ENCODE measurements at places on chromosomes 2 and 18.

- no peak for DNase-seq
Observed at GRCh38 chr2:40325116-40325515, 126.8 kb downstream of the SLC8A1 start.

- DNase-seq = no peak
Observed at GRCh38 chr2:206846981-206847834, 81.8 kb downstream of the FASTKD2 start.

- DNase-seq = no peak
Observed at GRCh38 chr18:47407736-47408135, 156.3 kb upstream of the SKOR2 start.

DNA sequence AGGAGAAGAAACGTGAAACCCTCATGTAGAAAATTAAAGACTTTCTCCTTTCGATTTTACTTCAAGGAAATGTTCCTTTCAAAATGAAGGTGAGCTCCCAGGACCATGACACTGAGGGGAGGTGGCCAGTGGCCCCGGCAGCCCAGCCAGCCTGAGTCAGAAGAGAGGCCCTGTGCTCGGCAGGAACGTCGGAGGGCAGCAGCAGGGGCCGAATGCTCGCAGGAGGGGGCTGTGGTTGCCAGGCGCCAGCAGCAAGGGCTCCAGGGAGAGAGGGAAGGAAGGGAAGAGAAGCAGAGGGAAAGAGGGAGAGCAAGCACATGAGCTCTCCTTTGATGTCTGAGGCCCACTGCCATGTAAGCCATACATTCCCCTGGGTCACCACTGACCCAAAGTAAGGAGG lies 73.3 kb upstream of the ACKR3 start:
- no peak for DNase-seq

DNA sequence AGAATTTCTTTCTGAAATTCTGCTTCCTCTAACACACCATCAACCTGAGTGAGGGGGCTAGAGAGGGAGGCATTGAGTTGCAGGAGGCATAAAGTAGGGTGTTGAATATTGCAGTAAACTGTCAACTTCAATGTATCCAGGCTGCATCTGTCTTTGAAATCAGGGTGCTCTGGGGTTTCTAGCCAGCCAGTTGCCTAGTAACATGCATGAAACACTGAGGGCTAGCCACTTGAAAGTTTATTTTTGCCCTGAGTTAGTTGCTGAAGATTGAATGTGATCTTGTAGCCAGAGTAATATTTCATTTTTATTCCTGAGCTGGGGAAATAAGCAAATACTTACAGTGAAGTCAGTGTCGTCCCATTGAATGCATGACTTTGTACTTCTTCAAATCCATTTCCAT lies 41.9 kb downstream of the LHCGR start:
- DNase-seq = no peak

DNA sequence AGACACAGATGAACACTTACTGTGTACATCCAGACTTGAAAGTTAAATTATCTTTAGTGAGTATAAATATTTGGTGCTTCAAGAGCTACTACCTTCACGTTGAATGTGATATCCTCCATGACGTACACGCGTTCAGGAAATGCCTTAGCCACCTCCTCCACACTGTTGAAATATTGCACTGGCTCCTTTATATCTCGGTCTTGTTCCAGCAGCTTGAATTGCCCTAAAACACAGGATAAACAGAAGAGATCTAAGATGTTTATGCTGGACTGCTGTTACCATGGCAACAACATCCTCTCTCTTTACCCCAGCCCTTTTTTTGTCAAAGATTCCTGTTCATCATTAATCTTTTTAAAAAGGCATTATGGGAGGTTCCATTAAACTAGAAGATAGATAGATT lies 120.3 kb downstream of the MEP1B start:
- no peak for DNase-seq

GRCh38 chr2:190156530-190157212 lies 94.1 kb upstream of the MSTN start:
- no peak for DNase-seq

GRCh38 chr2:172995323-172996244 lies 80.1 kb upstream of the MAP3K20 start:
- no peak for DNase-seq

DNA sequence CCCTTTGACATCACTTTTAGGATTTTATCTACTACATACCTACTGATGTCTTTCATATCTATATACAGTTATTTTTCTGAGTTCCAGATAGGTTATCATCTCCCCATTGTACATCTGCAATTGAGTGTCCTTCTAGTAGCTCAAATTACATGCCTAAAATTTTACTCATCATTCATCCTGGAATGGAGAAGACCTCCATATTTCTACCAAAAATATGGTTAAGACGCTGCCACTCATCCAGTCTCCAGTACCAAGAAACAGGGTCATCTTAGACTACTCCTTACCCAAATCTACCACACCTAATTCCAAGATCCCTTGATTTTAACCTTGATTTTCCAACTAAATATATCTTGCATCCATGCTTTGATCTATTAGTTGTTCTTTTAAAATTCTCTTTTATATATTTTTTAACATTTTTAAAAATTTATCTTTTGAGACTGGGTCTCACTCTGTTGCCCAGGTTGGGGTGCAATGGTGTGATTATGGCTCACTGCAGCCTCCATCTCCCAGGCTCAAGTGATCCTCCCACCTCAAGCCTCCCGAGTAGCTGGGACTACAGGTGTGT lies 8.6 kb upstream of the CKAP2L start:
- DNase-seq = no peak

GRCh38 chr18:31731628-31732027 lies 29.1 kb downstream of the SLC25A52 start:
- DNase-seq = no peak

GRCh38 chr2:69132960-69133590 lies 120.1 kb downstream of the ANTXR1 start:
- no peak for DNase-seq

GRCh38 chr2:2747797-2748301 lies 416.8 kb upstream of the MYT1L start:
- DNase-seq = no peak

- DNase-seq = no peak
Observed at GRCh38 chr18:29123706-29124530, 947.0 kb upstream of the CDH2 start.

DNA sequence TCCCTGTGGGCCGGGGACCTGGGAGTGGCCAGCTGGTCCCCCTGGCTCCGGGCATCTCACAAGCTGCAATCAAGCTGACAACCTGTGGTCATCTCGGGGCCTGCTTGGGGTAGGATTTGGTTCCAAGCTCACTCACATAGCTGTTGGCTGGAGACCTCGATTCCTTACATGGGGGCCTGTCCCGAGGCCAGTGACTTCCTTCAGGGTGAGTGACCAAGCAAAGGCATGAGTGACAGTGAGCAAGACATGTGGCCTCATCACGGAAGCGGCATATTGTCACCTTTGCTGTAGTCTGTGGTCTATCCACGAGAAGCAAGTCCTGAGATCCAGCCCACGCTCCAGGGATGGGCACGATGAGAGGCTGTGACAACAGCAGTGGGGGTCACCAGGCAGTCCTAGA lies 131.4 kb upstream of the ID2 start:
- no peak for DNase-seq

- DNase-seq = no peak
Observed at GRCh38 chr18:75156139-75156750, 52.7 kb downstream of the PTGR3 start.

- DNase-seq = no peak
Observed at GRCh38 chr2:15527074-15527739, 33.9 kb downstream of the NBAS start.

- DNase-seq = no peak
Observed at GRCh38 chr18:70423988-70424387, 135.1 kb downstream of the SOCS6 start.

- no peak for DNase-seq
Observed at GRCh38 chr18:3074087-3074486, 61.1 kb upstream of the LPIN2 start.

DNA sequence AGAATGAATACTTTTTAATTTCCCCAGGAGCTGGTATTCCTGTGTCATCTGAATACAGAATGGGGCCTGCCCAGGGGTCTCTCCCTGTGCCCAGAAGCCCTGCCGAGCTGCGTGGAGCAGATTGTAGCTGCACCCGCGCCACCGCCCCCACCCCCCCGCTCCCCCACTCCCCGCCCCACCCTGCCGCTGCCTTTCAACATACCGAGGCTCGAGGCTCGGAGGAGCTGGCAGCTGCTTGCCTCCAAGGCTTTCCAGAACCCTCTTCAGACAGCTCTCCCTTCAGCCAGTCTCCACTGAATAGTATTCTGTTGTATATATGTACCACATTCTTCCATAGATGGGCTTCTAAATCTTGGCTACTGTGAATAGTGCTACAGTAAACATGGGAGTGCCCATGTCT lies 150.7 kb downstream of the TSN start:
- DNase-seq = no peak

- DNase-seq = no peak
Observed at GRCh38 chr2:235032949-235033348, 81.1 kb downstream of the SH3BP4 start.

DNA sequence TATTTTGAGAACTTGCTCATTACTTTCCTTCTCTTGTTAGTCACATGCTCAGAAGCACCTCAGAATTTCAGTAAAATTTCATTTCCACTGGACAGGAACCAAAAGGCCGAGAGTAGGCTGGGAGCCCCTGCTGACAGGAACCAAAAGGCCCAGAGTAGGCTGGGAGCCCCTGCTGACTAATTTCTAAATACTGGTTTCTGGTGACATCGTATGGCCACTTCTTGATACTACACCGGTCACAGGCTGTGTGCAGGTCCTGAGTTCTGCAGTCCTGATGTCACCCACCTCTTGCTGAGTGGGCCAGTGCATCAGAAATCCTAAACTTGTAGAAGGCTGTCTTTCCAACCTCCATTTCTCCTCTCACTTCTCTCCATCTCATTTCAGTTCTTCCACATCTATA lies 17.7 kb upstream of the EN1 start:
- DNase-seq = no peak

DNA sequence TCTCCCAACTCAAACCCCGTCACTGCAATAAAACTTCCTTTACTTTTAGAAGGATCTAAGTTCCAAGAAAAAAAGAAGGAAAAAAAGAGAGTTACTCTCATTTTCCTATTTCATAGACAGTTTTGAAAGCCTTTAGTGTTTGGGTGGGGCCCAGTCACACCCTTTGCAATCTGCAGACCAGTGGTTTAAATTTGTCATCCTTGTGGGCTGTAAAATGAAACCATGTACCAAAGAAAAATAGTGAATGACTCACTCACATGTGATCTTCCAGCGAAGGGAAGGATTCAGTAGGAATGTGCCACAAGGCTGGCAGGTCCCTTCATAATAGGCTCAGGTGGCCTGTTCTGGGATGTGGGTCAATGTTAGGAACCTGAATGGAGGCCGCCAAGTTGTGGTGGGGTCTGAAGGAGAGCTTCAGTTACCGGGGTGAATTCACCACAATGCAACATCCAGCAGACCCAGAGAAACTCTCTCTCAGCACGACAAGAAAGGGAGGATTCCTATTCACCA lies 28.3 kb downstream of the ANXA4 start:
- DNase-seq = no peak

- DNase-seq = no peak
Observed at GRCh38 chr18:70423120-70423519, 134.3 kb downstream of the SOCS6 start.

GRCh38 chr18:61572871-61573270 lies 239.6 kb downstream of the CDH20 start:
- DNase-seq = no peak

GRCh38 chr2:101173707-101174295 lies 22.6 kb upstream of the TBC1D8 start:
- peak; percentile 27 for DNase-seq

- no peak for DNase-seq
Observed at GRCh38 chr18:11073971-11074370, 75.4 kb downstream of the PIEZO2 start.

DNA sequence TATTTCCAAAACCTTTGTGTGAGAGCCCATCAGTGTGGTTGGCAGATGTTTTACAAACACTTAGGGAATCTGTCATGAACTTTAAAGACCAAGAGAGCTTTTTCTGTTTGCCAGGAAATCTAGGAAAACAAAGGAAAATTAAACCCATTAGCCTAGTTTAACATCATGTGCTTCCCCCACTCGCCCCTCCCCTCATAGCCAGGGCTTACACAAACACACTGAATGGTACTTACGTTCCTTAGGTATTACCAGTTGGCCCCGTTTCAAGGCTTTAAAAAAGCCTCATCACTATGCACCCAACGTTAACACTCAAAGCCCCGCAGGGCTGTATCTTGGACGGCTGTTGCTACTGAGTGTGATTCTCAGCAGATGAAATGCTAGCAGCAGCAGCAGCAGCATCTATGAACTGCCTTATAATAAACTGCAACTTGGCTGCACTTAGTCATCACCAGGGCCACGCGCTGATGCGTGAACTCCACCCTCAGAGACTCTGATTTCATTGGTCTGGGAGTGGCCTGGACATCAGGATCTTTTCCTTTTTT lies 20.1 kb upstream of the TTC39C start:
- DNase-seq = no peak

- peak; percentile 18 for DNase-seq
Observed at GRCh38 chr2:136025057-136025973, 39.9 kb upstream of the DARS1 start.

GRCh38 chr2:16722677-16723076 lies 57.0 kb upstream of the CYRIA start:
- no peak for DNase-seq

- DNase-seq = no peak
Observed at GRCh38 chr2:206245265-206245672, 29.2 kb upstream of the ZDBF2 start.

- DNase-seq = no peak
Observed at GRCh38 chr2:177419274-177419673, 26.7 kb downstream of the AGPS start.

GRCh38 chr2:169768262-169768995 lies 30.2 kb upstream of the SSB start:
- peak; percentile 33 for DNase-seq

DNA sequence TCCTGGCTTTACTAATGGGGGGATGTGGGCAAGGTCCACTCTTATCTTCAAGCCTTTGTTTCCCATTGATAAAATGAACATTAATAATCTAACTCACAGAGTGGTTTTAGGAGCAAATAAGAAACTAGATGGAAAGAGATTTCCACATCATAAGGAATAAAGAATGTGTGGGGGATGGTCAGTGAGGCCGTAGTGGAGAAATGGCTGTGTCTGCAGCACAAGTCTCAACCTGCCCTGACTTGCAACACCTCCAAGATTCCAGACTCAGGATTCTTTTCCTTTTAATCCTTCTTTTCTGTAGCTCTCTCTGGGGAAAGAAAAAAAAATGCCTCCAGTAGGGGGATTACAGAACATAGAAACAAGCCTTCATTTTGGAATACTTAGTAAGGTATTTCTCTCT lies 124.2 kb upstream of the MEX3C start:
- no peak for DNase-seq

- DNase-seq = no peak
Observed at GRCh38 chr2:220077488-220077887, 450.1 kb downstream of the SLC4A3 start.

- DNase-seq = no peak
Observed at GRCh38 chr18:70116949-70117348, 88.5 kb downstream of the RTTN start.

- DNase-seq = no peak
Observed at GRCh38 chr2:166157578-166157977, 29.8 kb upstream of the SCN1A start.
